ENCODE measurements at places on chromosomes 1 and 21.

GRCh38 chr1:93821423-93822144, 57.4 kb downstream of the DNTTIP2 start:
- DNase-seq: no peak

GRCh38 chr21:16034446-16035190, 304.8 kb downstream of the USP25 start:
- DNase-seq: no peak

GRCh38 chr1:9610548-9610947, 21.8 kb downstream of the TMEM201 start:
- no peak for DNase-seq

DNA sequence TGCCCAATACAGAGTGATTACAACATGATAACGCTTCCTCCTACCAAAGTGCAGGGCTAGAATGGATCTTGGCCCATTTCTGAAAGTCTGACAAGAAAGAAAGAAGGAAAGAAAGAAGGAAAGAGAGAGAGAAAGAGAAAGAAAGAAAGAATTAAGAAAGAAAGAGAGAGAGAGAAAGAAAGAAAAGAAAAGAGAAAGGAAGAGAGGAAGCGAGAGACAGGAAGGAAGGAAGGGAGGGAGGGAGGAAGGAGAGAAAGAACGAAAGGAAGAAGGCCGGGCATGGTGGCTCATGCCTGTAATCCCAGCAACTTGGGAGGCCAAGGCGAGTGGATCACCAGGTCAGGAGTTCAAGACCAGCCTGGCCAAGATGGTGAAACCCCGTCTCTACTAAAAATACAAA, 44.1 kb upstream of the PPM1J start:
- DNase-seq: no peak

DNA sequence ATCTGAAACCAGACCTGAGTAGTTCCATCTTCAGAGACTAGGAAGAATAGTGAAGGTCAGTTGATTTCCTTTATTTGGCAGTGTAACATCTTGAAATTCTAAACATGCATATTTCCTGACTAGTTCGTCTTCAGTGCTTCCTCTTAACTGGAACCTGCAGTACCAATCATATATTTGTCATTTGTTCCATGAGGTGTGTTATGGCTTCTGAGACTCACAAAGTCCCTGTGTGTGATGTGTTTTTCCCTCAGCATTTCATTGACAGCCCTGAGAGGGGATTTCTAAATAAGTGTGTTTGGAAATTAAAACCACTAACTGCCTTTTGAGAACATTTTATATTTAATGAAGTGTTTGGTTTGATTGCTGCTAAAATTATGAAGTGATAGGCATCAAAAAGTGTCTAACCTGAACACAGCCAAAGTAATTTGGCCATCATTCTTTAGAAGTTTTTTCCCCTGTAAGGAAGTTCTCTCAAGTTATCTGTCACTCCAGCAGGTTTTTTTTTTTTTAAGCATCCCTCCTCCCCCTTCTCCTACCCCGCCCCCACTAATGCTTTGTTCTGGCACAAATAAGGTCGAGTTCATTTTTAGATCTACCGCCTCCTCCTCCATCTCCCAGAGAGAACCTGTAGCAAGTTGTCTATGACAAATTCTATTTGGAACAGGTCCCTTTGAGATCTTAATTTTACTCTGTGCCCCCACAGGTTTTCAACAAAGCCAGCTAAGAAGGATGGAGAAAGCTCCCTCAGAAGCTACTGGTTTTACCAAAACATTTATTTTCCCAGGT, 61.4 kb downstream of the TMEM200B start:
- no peak for DNase-seq

DNA sequence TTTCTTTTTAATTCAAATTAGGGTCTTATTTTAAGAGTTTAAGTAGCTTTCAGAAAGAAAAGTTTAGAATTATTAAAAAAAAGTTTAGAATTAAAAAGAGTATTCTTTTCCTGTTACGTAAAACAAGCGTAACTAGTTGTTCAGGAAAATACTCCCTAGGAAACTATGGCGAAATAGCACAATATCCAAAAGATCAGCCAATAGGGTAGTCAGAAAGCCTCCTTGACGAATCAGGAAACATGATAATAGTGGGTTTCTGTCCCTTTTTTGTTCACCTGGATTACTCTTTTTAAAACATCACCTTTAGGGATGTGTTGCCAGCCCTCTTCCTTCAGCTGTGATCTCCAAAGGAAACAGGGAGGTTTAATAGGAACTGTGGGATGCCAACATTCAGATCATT, 25.2 kb downstream of the S1PR1 start:
- no peak for DNase-seq

GRCh38 chr1:26541431-26541815, 11.9 kb downstream of the RPS6KA1 start:
- no peak for DNase-seq

GRCh38 chr1:176101951-176102642, 105.0 kb downstream of the COP1 start:
- no peak for DNase-seq

- DNase-seq: no peak
Measured at GRCh38 chr1:117368116-117369108, 1.2 kb downstream of the MAN1A2 start.

DNA sequence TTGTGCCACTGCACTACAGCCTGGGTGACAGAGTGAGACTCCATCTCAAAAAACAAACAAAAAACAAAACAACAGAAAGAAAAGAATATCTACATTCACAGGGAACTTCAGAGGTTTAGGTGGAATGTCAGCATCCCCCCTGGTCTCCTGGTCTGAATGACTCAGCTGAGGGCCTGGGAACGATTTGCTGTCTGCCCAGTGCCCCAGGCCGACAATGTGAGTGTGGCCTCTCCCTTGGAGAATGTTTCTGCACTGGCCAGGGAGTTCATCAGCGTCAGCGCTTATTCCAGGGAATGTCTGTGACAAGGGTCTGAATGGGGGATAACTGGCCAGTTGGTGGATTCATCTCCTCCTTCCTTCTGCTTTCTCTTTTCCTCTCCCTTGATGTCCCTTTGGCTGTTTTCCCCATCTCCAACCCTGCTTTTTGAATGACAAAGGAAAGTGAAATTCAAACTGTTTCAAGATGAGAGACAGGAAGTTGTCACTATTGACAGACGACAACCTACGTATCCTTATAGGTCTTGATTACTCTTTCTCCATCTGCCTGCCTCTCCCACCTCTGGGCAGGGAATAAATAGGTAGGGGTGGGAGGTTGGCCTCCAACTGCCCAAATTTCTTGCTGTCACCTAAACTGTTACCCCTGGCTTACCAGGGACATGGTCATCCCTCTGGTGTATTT, 213.1 kb downstream of the HHAT start:
- no peak for DNase-seq

- DNase-seq: peak; percentile 66
Measured at GRCh38 chr1:34786521-34787325, 5.7 kb downstream of the GJB3 start.

GRCh38 chr1:8598060-8598724, 219.2 kb downstream of the RERE start:
- peak; percentile 61 for DNase-seq

- DNase-seq: no peak
Measured at GRCh38 chr1:203791498-203791897, 3.9 kb upstream of the ZBED6 start.

- DNase-seq: no peak
Measured at GRCh38 chr1:9374748-9375341, 82.2 kb downstream of the SPSB1 start.

- DNase-seq: no peak
Measured at GRCh38 chr1:184860985-184861754, 106.5 kb upstream of the EDEM3 start.

DNA sequence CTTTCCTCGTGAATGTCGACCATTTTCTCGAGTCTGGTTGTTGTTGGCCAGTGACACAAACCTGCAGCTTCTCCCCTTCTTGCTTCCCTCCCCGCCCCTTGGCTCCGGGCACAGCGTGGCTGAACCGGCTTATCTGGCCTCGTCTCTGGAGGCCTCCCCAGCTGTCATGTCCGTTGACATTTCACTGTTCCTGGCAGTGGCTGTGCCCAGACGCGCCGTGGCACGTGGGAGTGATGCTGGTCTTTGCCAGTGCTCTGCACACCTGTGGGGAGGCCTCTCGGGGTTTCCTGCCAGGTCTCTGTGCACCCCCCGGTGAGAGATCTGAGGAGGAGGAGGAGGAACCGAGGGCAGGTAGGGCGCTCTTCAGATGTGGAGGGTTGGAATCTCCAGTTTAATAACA, 23.7 kb downstream of the SKI start:
- no peak for DNase-seq

Measured in right atrium auricular region (tissue), 2 donors.